ENCODE measurements at places on chromosomes 4 and X. TPM values are rescaled to one million over a fixed set of nuclear protein-coding genes. Genes with fewer than 3 reads are reported as not detected.

DNA sequence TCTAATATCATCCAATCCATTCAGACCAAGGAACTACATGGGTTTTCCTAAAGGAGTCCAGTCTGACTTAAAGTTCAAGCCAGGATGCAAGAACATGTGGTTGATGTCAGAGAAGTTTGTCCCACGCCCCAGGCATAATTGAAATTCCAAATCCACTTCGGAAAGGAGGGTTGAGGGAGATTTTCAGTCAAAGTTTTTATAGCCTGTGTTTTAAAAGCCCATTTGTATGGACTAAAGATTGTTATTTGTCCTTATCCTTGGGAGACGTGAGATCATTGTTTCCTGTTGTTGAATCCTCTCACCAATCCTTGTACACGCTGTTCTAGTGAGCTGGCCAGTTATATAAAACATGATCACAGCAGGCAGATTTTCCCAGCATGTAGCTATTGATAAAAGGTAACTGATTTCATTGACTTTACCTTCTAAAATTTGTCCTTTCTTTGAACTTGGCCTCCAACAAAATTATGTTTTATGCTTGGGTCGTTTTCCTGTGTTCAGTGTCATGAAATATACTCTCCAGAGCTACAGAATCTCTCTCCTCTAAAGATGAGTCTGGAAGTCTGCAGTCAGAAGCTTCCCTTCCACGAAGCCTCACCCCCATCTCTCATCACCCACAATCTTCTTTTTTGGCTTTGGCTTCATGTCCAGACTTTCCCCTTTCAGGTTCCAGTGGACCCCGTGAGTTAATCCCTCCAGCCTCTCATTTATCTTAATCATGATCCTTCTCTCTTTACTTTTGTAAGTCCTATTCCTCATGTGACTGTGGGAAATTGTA, 92.9 kb downstream of the ATP10D start:
- no peaks in the 10 kb centered on the region for H3K27me3 ChIP-seq
- H3K27ac ChIP-seq = peak overlapping the region; percentile 70
- H3K4me1 ChIP-seq = peaks cover 2% of the 10 kb centered on the region
- peaks cover 11% of the 10 kb centered on the region for H3K36me3 ChIP-seq
- no peak for DNase-seq

DNA sequence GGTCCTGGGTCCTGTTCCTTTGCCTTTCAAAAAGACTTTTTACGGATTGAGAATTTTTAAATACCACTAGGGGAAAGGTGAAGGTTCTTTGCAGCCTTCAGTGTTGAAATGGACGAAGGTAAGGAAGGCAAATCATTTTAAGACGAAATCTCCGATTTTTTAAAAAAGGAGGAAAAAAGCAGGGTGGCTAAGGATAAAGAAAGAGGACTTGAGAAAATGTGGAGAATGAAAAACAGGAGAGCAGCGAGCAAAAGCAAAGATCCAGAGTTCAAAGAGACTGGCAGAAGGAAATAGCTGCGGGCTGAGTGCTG, 314 bp downstream of the EPHA5 start:
- H3K4me3 ChIP-seq = peak overlapping the region; percentile 9
- H3K27ac ChIP-seq = no peak overlapping the region
- H3K36me3 ChIP-seq = no peaks in the 10 kb centered on the region

DNA sequence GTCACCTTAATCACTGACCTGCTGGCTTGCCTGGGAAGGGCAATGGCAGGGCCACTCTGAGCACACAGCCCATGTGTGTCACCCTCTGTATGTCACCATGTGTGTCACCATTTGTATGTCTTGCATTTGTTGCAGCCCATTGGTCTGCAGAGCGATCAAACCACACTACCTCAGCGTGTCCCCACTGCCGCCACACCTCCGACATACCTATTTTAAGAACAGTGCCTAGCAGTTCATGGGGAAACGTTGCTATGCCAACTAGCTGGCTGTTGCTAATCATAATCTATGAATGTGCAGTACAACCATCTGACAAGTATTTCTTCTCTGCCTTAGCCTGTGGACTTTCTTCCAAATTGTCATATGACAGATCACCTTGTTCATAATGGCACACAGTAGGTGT, 8.0 kb upstream of the CRMP1 start:
- no peaks in the 10 kb centered on the region for H3K27me3 ChIP-seq
- H3K4me3 ChIP-seq = no peak overlapping the region
- no peak overlapping the region for H3K27ac ChIP-seq
- no peaks in the 10 kb centered on the region for H3K36me3 ChIP-seq

- no peaks in the 10 kb centered on the region for H3K27me3 ChIP-seq
- no peaks in the 10 kb centered on the region for H3K4me1 ChIP-seq
- H3K27ac ChIP-seq = no peak overlapping the region
Measured at GRCh38 chr4:16505726-16506125, 279.5 kb upstream of the TAPT1 start.

- DNase-seq = no peak
- H3K27me3 ChIP-seq = no peaks in the 10 kb centered on the region
- no peaks in the 10 kb centered on the region for H3K4me1 ChIP-seq
- no peaks in the 10 kb centered on the region for H3K36me3 ChIP-seq
- no peak overlapping the region for H3K27ac ChIP-seq
Measured at GRCh38 chr4:5200513-5200912, 149.2 kb downstream of the STK32B start.

DNA sequence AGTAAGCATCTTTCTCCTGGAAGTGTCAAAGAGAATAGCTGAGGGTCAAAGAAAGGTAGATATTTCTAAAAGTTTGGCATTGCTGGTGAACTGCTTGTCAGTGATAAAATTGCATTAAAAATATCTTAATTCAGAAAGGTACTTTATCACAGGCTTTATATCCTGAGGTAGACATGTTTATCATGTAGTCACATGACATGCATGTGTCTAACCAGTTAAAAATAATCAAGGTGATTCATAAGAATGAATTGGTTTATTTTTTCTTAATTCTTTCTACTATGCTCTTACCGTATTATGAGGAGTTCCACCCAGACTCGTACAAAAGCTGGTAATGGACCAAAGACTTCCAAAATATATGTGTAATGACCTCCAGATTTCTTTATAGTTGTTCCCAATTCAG, 6.1 kb downstream of the SLC7A11 start:
- no peaks in the 10 kb centered on the region for H3K4me1 ChIP-seq
- H3K36me3 ChIP-seq = no peaks in the 10 kb centered on the region
- H3K27me3 ChIP-seq = no peaks in the 10 kb centered on the region
- no peak overlapping the region for H3K4me3 ChIP-seq
- DNase-seq = no peak

- H3K4me1 ChIP-seq = no peaks in the 10 kb centered on the region
- no peaks in the 10 kb centered on the region for H3K36me3 ChIP-seq
- H3K4me3 ChIP-seq = no peak overlapping the region
- no peak overlapping the region for H3K27ac ChIP-seq
- H3K27me3 ChIP-seq = no peaks in the 10 kb centered on the region
Measured at GRCh38 chr4:180437601-180438000, 1805.6 kb upstream of the TENM3 start.

- no peaks in the 10 kb centered on the region for H3K36me3 ChIP-seq
- no peak for DNase-seq
- no peak overlapping the region for H3K27ac ChIP-seq
- H3K27me3 ChIP-seq = no peaks in the 10 kb centered on the region
Measured at GRCh38 chr4:13981499-13981898, 354.0 kb upstream of the BOD1L1 start.

DNA sequence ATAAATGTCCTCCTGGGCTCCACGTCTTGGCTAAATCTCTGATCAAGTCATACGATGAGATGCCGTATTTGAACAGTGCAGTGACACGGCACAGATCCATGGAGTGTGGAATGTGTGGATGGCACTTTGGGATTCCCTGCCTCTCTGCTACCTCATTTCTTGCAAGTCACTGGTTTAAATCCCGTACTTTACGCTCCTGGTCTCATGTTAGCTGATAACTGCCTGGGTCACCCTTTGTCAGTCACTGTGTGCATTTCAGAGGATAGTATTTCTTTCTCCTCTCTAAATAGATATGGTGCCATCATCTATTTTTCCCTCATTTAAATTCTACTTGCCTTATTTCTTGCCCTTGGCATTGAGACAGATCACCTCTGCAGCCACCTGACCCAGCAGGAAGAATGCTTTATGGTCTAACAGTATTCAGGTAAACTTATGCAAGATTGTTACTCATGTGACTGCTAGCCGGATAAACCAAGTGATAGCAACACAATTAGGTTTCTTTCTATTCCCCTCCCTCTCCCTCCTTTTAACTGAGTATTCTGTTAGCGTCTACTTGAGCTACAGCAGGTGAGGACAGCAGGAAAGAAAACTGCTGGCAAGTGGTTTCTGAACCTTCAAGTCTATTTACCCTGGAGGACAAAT, 2.8 kb downstream of the EGF start:
- H3K36me3 ChIP-seq = no peaks in the 10 kb centered on the region
- no peak overlapping the region for H3K27ac ChIP-seq
- H3K4me3 ChIP-seq = no peak overlapping the region
- peaks cover 1% of the 10 kb centered on the region for H3K27me3 ChIP-seq
- H3K4me1 ChIP-seq = no peaks in the 10 kb centered on the region

DNA sequence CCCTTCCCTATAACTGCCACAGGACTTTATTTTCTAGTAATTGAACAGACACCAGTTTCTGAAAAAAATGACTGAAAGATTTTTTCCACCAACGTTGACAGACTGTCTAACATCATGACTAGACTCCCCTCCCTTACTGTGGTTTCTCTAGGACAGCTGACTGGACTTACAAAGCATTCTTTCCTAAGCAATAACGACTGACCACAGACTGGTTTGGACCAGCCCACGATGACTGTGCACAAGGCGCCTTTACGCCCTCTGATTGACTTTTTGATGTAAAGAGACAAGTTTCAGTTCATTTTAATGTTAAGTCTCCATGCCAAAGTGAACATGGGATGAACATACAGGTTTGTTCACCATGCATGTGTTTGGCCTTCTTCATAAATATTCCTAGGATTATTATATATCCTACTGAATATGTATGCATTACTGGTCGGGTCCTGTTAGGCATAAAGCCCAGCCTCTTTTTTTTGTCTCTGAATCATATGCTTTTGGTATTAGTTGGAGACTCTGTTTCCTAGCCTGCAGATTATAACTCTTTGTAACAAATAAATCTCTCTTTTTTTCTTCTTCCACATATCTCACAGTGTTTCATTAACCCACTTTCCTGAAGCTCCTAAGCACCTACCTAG, 50.5 kb upstream of the UGT2B4 start:
- H3K27ac ChIP-seq = no peak overlapping the region
- H3K27me3 ChIP-seq = no peaks in the 10 kb centered on the region
- no peaks in the 10 kb centered on the region for H3K36me3 ChIP-seq
- no peak for DNase-seq
- no peaks in the 10 kb centered on the region for H3K4me1 ChIP-seq

DNA sequence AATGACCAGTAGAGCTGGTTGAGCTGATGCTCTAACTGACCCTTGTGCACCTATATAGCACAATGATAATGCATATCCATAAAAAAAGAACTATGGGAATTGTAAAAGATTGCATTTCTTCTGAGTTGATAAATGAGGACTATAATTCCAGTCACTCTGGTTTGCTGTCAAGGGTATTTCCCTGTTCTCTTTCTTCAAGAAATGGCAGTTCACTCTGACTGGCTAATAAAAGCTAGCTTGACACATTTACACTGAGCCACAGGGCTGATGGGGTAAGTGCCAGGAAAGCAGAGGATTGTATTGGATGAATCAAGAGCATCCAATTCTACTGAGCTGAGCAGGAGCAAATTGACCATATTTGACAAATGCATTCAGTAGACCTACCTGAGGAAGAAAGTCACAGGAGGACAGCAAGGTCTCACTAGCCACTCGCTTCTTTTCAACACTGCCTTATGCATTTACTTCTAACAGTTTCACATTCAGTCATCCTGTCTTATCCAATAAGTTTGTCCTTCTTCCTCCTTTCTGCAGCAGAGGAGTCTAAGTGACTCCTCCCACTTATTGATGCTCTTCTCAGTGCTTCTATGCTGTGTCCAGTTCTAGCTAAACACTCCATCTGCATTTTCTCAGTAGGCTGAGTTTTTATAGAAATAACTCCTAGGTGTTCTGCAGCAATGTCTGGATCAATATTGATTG, 43.0 kb downstream of the RBMX2 start:
- H3K4me1 ChIP-seq = no peaks in the 10 kb centered on the region
- no peak for DNase-seq
- H3K27ac ChIP-seq = no peak overlapping the region

GRCh38 chr4:54954656-54955388, 170.6 kb downstream of the KDR start:
- H3K4me3 ChIP-seq = no peak overlapping the region
- H3K27ac ChIP-seq = no peak overlapping the region
- DNase-seq = no peak
- H3K36me3 ChIP-seq = no peaks in the 10 kb centered on the region

- H3K36me3 ChIP-seq = no peaks in the 10 kb centered on the region
- no peaks in the 10 kb centered on the region for H3K27me3 ChIP-seq
- no peaks in the 10 kb centered on the region for H3K4me1 ChIP-seq
- no peak overlapping the region for H3K27ac ChIP-seq
- no peak for DNase-seq
Measured at GRCh38 chrX:68918202-68918601, 89.4 kb downstream of the EFNB1 start.

- H3K27ac ChIP-seq = no peak overlapping the region
- no peaks in the 10 kb centered on the region for H3K27me3 ChIP-seq
- no peak for DNase-seq
- H3K36me3 ChIP-seq = no peaks in the 10 kb centered on the region
- no peaks in the 10 kb centered on the region for H3K4me1 ChIP-seq
Measured at GRCh38 chr4:188869581-188869980, 730.3 kb downstream of the TRIML1 start.

GRCh38 chr4:151199319-151200190, 77.4 kb upstream of the PRSS48 start:
- H3K27ac ChIP-seq = no peak overlapping the region
- no peak for DNase-seq
- no peaks in the 10 kb centered on the region for H3K36me3 ChIP-seq
- H3K4me1 ChIP-seq = peaks cover 10% of the 10 kb centered on the region
- no peaks in the 10 kb centered on the region for H3K27me3 ChIP-seq
- no peak overlapping the region for H3K4me3 ChIP-seq

DNA sequence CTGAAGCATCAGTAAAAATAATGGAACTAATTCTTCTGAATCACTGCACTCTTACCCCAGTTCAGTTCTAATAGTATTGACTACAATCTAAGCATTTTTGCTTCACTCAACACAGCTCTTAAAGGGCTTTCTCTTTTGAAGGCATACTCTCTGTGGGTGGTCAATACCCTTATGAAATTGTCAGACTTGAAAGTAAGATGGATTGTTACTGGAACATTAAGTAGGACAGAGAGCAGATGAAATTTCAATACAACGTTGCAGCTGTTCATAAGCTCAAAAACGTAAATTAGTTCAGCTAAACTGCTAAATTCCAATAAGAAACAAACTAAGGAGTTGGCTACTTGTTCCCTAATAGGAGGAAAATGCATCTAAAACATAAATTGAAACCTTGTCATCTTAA, 352.3 kb upstream of the TENM3 start:
- H3K4me1 ChIP-seq = no peaks in the 10 kb centered on the region
- H3K36me3 ChIP-seq = no peaks in the 10 kb centered on the region
- no peak overlapping the region for H3K27ac ChIP-seq
- H3K4me3 ChIP-seq = no peak overlapping the region
- H3K27me3 ChIP-seq = no peaks in the 10 kb centered on the region

SPANXN5 gene
- total RNA-seq = not detected

CT45A3 gene
- not detected for total RNA-seq

IRS4 gene
- total RNA-seq = not detected

SSX3 gene
- not detected for total RNA-seq

AKAP14 gene
- total RNA-seq = not detected

ASB12 gene
- total RNA-seq = 0.39 TPM

FBXO8 gene
- total RNA-seq = 24.1 TPM

NPY2R gene
- 0.13 TPM for total RNA-seq

OTC gene
- total RNA-seq = 1.4 TPM

RIPPLY1 gene
- not detected for total RNA-seq

XKRX gene
- total RNA-seq = 0.27 TPM
